WTC11 (cell line): ENCODE measurements at places on chromosomes 2 and 18. TPM values are rescaled to one million over a fixed set of nuclear protein-coding genes. Genes with fewer than 3 reads are reported as not detected.

DNA sequence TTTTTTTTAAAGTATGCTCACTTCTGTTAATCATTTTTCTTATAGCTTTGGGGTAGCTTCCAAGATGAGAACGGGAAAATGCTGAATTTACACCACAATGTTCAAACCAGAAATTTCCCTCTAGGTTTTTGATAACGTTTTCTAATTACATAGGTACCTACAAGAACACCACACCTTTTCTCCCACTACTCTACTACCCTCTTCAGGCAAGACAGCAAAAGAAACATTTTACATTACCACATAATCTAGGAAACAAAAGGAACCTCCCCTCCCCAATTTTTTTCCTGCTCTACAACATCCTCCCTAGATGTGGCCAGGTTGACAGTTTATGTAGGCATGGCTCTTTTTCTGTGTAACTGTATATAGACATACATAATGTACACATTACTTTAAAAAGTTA is 32.4 kb downstream of the NDUFAF7 start:
- no peak for DNase-seq

DNA sequence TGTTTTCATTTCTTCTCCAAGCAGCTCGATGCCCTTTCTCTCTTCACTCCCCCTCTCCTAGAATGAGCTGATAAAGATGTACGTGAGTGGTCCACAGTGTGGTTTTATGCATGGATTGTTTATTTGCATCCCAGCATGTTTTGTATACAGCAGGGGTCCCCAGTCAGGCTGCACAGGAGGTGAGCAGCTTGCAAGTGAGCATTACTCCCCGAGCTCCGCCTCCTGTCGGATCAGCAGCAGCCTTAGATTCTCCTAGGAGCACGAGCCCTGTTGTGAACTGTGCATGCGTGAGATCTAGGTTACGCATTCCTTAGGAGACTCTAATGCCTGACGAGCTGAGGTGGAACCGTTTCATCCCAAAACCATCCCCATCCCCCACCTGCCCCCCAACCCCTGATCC is 262.6 kb downstream of the AGAP1 start:
- no peak for DNase-seq

- DNase-seq = no peak
Measured at GRCh38 chr2:221268631-221269030, 303.5 kb downstream of the EPHA4 start.

- no peak for DNase-seq
Measured at GRCh38 chr2:228699400-228699799, 517.9 kb upstream of the SPHKAP start.

CDH2 gene
- 15.9 to 17.3 TPM (median 16.9 TPM) in 3 replicates for total RNA-seq

- DNase-seq = no peak
Measured at GRCh38 chr2:100141906-100142305, 484 bp downstream of the AFF3 start.

- no peak for DNase-seq
Measured at GRCh38 chr2:150129921-150130575, 357.4 kb downstream of the RND3 start.

CRYBA2 gene
- not detected in 3 replicates for total RNA-seq

SPRED2 gene
- total RNA-seq = 26.4 to 34.1 TPM (median 32.7 TPM) in 3 replicates

C1GALT1C1L gene
- 0.16 to 0.46 TPM (median 0.44 TPM) in 3 replicates for total RNA-seq

DNA sequence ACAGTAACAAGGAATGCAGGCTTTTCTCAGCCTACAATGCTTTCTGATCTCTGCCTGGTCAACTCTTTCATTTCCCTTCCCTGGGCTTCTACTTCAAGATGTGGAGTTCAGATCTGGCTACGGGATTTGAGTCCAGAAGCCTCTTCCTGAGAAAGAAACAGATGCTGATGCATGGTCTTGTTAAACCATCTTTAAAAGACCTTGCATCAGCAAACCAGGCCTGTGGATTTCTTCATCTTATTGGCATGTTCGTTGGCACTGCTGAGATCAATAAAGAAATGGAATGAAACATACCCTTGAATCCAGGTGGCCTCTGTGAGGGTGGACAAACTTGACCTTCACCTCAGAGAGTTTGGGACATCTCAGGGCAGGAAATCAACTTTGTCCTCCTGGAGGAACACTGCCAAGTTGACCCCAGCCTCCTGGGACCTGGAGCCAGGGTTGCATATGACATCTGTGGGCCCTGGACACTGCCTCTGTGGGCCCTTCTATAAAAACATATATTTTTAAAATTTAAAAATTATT is 21.4 kb downstream of the IGFBP2 start:
- no peak for DNase-seq

DNA sequence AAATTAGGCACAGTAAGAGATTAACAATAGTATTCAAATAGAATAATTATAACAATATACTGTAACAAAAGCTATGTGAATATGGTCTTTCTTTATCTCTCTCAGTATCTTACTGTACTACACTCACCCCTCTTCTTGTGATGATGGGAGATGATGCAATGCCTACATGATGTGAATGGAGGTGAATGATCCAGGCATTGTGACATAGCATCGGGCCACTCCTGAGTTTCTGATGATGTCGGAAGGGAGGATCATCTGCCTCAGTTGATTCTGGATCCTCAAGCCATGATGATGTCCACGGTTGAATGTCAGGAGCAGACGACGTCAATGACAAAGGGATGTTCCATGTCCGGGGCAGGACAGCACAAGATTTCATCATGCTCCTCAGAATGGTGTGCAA is 268.3 kb upstream of the MGAT5 start:
- no peak for DNase-seq

DNA sequence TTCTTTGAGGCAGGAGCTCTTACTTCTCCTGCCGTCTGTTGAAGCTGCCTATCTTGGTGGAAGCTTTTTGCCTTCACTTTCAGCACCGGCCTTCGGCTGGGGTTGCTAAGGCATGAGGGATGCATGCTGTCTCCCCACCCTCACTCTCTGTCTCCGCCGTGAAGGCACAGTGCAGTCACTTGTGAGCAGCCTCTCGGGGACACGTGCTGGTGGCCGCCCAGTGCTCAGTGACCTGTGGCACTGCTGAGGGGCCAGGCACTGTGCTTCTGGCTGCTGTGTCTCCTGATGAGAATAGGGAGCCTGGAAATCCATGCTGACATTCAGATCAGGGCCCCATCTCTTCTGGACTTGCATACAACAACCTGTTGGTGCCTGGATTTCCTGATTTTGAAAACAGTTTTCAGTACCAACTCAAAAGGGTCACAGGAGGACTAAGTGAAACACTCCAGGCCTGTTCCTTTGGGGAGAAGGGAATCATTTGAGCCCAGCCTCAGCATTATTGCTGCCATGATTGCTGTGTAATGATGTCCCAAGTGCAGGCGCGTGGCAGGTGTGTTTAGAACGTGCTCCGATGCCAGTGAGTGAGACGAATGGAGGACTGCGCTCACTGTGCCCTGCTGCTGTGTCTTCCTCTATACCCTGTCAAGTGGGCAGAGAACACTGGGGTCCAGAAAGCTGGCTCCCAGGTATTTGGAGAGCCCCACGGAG is 218.1 kb downstream of the SEPTIN10 start:
- DNase-seq = no peak

GRCh38 chr2:1804865-1805264 is 60.5 kb upstream of the PXDN start:
- DNase-seq = no peak

LONRF2 gene
- total RNA-seq = 0.33 to 0.57 TPM (median 0.55 TPM) in 3 replicates

GRCh38 chr2:55869637-55870325 is 53.8 kb downstream of the EFEMP1 start:
- DNase-seq = no peak

DNA sequence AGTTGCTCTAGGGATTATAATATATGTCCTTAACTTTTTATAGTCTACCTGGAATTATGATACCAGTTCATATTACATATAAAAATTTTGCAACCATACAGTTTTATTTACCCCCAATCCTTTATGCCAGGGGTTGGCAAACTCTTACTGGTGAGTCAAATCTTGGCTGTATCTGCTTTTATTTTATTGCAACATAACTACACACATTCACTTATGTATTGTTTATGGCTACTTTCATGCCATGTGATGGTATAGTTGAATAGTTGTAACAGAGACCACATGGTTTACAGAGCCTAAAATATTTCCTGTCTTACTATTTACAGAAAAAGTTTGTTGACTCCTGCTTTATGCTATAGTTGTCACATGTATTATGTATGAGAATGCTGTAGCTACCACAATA is 25.8 kb upstream of the DLX2 start:
- no peak for DNase-seq

IL1R1 gene
- 0.37 to 0.78 TPM (median 0.55 TPM) in 3 replicates for total RNA-seq

- DNase-seq = no peak
Measured at GRCh38 chr2:230166557-230167170, 53.1 kb downstream of the SP110 start.
